ENCODE measurements at places on chromosomes 4 and X. TPM values are rescaled to one million over a fixed set of nuclear protein-coding genes. Genes with fewer than 3 reads are reported as not detected.

Gene PPP1R3F
- 11.7 TPM for total RNA-seq

Gene TLR3
- 0.98 TPM for total RNA-seq

Gene SORCS2
- total RNA-seq = not detected

DNA sequence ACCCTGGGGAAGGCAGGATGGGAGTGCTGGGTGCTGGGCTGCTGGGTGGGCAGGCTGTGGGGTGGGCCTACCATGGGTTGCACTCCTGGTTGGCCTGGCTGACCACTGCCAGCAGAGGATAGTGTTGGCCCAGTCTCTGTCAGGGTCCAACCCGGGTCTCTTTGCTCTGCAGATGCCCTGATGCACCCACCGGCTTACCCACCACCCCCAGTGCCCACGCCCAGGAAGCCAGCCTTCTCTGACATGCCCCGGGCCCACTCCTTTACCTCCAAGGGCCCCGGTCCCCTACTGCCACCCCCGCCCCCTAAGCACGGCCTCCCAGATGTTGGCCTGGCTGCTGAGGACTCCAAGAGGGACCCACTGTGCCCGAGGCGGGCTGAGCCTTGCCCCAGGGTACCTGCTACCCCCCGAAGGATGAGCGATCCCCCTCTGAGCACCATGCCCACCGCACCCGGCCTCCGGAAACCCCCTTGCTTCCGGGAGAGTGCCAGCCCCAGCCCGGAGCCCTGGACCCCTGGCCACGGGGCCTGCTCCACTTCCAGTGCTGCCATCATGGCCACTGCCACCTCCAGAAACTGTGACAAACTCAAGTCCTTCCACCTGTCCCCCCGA, 14.2 kb upstream of the ADD1 start:
- no peak for DNase-seq

All from T-cell (primary cell).